ENCODE measurements at places on chromosomes 2 and 18.

DNA sequence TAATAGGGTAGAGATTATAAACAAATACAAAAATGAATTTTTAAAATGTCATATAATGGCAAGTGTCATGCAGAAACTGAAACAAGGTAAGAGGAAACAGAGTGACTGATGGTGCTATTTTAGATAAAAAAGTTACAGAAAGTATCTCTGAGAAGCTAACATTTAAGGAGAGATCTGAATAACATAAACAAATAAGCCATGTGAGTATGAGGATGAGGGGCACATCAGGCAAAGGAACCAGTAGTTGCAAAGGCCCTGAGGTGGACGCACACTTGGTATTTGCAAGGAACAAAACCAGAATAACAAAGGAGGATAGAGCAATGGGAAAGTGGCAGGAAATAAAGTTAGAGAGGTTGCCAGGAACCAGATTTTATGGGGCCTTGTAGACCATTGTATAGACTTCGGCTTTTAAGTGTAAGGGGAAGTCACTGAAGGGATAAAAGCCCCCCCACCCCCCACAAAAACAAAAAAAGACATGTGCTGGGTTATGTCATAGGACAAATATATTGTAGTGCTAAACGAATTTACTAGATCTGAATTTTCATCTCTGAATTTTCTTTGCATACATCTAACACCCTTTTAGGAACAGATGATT lies 159.2 kb downstream of the DTNB start:
- DNase-seq = no peak

- DNase-seq = no peak
Observed at GRCh38 chr2:223536546-223536945, 65.6 kb downstream of the SCG2 start.

GRCh38 chr18:33583901-33584300 lies 5.9 kb downstream of the ASXL3 start:
- DNase-seq = no peak

GRCh38 chr2:107804608-107805498 lies 21.8 kb upstream of the RGPD4 start:
- no peak for DNase-seq

DNA sequence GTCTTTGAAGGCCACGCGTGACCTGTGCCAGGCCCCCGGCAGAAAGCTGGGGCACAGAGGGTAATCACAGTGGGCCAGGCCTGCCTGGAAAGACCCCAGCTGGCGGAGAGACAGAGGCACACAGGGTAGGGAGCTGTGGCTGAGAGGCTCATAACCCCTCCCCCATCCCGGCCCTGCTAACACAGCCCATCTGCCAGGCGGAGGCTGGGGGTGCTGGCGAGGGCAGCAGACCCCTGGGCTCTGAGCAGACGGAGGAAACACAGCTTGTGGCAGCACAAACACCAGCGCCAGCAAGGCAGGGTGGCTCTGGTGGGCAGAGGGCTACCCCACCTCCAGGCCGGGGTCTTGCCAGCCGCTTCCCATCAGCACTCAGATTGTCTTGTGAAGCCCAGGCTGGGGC lies 19.0 kb downstream of the HS6ST1 start:
- DNase-seq = no peak

DNA sequence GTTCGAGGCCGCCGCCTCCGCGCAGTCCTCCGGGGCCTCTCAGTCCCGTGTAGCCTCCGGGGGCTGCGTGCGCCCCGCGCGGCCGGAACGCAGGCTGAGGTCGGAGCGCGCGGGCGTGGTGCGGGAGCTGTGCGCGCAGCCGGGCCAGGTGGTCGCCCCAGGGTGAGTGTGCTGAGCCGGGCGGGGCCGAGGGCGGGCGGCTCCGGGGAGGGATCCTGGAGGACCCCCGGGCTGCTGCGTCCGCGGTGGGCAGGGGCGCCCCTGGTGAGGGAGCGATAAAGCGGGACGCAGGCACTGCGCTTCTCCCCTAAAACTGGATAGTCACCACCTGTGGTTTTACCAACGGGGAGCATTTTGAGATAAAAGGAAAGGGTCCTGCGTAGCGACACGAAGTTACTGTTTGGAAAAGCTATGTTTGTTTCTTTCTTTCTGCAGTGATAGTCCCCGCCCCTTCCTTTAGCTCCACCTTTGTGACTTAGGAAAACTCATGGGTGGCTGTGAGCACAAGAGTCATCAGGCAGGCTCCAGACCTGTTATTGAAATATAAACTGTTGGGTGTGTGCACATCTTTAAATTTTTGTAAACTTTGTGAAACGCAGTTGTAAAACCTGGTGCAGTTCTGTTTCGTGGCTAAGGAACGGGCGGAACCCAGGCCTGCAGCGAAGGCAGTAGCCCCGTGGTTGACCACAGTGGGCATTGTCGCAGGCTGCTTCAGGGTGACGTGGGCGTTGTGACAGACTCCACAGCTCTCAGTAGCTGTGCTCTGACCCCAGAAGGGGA lies 687 bp downstream of the CTDP1 start:
- DNase-seq = no peak

DNA sequence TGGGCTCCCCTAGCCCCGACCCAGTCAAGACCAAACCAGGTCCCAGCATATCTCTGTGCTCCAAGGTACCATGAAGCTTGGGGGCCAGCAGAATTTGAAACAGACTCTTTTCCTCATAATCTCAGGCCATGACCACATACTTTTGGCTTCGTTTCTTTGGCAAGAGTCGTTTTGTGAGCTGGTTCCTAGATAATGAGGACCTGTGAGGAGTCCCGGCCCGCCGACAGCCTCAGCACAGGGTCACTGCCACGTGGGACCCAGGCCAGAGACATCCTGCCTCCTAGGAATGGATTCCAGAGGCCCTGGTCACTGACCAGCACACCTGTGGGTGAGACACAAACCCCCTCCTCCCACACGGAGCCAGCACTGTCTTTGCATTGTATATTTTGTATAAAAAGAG lies 73.5 kb downstream of the VAPA start:
- no peak for DNase-seq

DNA sequence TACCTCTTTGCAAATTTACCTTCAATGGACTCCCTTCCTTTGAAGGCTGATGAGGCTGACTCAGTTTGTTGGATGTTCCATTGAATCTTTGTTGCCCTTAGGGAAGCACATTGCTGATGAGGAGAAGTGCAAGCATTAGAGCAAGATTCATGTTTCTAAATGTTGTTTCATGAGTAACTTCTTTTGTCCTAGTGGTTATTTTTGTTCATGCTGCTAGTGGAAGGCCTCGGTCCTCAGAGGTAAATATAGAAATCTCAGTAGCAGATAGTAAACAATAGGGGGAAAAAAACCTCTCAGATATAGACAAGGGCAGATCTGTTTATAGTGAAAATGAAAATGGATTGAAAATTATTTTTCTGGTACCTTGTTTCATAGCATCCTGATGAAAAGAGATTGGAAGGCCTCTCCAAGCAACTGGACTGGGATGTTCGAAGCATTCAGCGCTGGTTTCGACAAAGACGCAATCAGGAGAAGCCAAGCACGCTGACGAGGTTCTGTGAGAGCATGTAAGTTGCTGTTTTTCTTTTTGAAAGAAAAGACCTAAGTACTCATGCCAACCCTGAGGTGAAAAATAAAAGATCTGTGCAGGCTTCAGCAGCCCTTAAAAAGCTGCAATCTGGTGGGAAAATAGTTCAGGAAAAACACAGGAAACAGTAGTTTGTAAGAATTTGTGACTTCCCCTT lies 104.9 kb downstream of the CERS6 start:
- no peak for DNase-seq

Measured in iPS DF 19.7 (cell line).